ENCODE measurements at places on chromosomes 3 and 15.
A peak's percentile ranks its signal among the peaks of the same experiment; 100 is the strongest.

DNA sequence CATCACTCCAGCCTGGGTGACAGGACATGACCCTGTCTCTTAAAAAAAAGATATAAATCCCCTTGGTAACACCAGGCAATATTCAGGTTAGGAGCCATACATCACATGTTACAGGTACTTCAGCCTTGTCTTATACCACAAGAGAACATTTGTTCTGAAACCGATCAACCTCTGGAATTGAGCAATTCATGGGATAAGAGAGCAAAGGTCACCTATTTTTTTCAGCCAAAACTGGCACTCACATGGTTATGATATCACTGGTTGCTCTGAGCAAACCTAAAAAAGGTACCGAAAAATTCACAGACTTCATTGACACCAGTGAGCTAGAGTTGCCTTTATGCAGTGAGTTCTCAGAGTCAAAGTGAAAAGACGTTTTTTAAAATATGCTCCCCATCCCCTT is 9.1 kb downstream of the SPICE1 start:
- DNase-seq: no peak

DNA sequence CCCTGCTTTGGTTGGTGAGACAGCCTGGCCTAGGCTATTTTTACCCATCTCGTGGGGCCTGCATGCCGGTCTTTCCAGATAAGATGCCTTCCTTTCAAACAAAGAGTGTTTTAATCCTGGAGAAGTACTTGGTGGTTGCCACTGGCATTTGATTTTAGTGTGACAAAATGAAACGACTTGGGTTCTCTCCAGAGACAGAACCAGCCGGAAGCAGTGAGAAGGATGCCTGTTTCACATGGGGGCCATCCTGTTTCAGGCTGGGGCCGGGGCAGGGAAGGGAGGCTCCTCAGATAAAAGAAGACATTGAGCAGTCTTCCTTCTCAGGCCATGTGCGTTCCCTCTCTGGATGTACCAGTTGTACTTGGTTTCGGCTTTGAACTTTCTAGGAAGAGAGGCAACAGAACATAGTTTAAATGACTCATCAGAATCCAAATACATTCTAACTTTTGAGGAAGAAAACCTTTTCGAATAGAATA is 74.9 kb downstream of the TOP2B start:
- no peak for DNase-seq

DNA sequence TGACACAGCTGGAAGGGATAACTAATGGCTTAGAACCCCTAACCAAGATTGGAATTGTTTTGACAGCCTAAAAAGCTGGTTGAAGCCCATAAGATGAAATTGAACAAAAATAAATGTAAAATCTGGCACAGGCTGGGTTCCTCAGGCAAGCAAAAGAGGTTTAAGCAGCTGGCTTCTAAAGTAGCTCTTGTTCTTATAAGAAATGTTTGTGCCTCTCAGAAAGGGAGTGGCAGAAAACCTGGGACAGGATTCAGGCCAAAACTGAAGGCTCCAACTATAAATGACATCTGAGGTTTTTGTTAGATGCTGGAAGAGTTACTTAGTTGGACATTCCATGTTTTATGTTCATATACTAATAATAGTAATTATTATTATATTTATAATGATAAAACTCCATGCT is 378.3 kb downstream of the CNTN4 start:
- DNase-seq: no peak

DNA sequence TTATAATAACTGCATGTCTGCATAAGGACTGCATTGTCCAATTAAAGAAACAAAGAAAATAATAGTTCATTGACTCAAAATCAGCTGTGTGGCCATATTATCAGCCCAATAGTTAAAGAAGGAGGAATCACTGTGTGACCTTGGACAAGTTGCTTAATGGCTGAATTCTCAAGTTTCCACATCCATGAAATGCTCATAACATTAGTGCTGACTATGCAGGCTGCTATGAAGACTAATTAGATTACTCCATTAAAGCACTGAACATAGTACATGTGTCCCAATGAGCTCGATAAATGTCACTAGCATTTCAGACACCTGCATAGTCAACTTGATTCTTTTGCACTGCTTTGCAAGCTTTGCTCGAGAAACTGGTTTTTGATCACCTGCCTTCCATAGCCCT is 111.1 kb upstream of the WNT5A start:
- DNase-seq: no peak

- DNase-seq: no peak
Measured at GRCh38 chr3:27385504-27385903, 16.3 kb upstream of the NEK10 start.

- no peak for DNase-seq
Measured at GRCh38 chr15:101169495-101170071, 82.3 kb downstream of the CHSY1 start.

GRCh38 chr3:132726341-132726823 is 4.2 kb upstream of the NPHP3 start:
- peak; percentile 61 for DNase-seq

- DNase-seq: peak; percentile 88
Measured at GRCh38 chr3:18423401-18424212, 1.5 kb downstream of the SATB1 start.

DNA sequence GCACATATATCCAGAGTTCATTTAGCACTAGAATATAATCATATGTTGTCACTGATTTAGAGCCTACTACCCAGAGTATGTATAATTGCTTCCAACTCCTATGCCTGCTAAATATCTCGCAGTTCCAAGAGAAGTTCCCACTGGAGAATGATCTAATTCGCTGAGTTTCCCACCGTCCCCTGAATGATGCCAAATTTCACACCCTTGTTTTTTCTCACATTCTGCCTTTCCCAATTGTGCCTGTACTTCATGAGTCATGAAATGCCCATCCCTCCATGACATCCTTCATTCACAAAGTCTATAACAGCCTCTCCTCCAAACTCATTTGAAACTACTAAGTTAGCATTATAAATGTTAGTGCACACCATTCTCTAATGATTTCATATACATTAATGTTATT is 177.2 kb downstream of the CBLB start:
- no peak for DNase-seq

- DNase-seq: no peak
Measured at GRCh38 chr15:91461377-91461776, 361.3 kb downstream of the SV2B start.

- DNase-seq: no peak
Measured at GRCh38 chr3:191631496-191631895, 170.5 kb downstream of the PYDC2 start.

GRCh38 chr3:118538187-118538586 is 496.5 kb downstream of the IGSF11 start:
- no peak for DNase-seq

DNA sequence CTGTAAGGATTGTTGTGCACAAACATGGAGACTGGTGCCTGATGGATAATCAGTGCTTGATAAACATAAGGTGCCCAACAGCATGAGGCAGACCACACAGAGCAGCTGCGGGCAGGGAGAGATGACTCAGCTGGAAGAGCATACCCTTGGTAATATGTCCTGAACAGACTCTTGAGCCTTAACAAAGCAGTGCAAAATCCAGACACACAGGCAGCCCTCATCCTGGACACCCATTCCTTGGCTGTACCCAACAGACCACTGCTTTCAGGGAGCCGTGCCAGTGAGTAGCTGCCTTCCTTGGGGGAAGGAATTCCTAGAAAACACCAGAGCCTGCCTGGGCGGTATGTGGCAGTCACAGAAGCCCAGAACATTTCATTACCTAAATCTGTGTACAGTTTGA is 156.2 kb downstream of the CLSTN2 start:
- DNase-seq: no peak

DNA sequence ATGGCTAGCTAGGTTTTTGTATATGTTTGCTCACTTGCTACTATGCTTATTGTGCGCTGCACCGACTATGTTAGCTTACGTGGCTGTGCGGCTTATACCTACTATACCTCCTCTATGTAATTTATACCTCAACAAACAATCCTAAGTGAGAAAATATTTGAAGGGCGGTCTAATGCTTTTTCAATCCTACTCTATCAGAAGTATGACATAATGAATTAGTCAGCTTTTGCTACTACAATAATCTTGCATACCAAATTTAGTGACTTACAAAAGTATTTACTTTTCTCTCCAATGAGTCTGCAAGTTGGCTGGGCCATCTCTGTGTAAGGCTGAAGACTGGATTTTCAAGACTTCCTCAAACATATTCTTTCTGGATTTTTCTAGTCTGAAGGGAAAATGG is 391.2 kb upstream of the NECTIN3 start:
- no peak for DNase-seq

- DNase-seq: no peak
Measured at GRCh38 chr3:7282988-7283387, 422.1 kb downstream of the GRM7 start.

GRCh38 chr15:32694222-32694983 is 23.4 kb upstream of the GREM1 start:
- DNase-seq: no peak

GRCh38 chr15:74226761-74227540 is 9.2 kb upstream of the CCDC33 start:
- no peak for DNase-seq

- DNase-seq: no peak
Measured at GRCh38 chr15:23762026-23762425, 74.9 kb upstream of the NDN start.

GRCh38 chr3:178436773-178437172 is 99.5 kb upstream of the KCNMB2 start:
- peak; percentile 85 for DNase-seq

DNA sequence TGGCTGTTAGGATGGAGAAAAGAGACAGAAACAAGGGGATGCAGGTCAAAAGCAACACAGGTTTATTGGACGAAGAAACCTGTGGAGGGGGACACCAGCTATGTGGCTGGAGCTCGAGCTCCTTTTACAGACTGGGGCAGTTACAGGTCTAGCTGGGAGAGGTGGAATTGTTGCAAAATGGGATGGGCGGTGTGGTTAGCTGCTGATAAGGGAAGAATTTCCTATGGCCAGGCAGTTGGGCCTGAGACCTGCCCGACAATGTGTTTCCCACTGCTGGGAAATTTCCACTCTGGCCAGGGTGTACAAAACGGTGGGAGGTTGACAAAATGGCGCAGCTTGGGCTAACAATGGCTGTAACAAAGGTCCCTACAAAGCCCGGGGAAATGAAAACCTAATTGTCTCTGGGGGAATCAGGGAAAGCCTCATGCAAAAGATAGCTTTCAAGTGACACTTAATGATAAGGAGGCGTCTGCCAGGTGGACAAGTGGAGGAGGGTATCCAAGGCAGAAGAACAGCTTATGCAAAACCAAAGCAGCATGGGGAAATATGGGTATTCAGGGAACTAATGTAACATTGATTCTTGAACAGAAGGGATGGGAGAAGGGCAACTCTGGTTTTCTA is 137.4 kb upstream of the SGO1 start:
- no peak for DNase-seq

DNA sequence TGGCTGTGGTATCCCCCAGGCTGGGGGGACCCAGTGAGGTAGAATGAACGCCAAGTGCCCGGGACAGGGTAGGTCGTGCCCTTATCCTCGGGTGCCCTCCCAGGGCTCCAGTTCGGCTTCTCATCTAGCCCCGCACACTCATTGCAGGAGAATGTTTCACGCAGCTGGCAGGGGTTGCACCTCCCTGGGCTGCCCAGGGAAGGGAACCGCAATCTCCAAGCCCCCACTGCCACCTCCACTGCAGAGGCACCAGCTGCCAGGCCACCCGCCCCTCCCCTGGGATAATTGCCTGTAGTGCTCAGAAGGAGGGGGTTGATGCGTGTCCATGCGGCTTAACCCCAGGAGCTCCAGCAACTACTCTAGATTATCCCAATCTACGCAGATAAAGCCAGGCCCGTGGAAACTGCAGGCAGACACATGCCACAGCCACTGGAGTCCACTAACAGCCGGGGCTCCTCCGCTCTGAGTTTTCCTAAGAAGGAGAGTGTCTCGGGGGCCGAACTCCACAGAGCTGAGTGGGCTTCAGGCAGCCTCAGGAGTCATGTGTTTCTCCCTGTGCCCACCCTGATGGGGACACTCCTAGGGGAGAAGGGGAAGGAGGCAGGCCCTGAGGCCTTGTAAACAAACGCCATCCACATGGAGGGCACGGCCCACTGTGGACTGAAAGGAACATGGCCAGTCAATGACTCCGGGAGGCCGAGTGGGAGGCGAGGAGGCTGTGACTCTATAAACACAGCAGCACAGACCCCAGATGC is 137.2 kb upstream of the IQSEC1 start:
- DNase-seq: no peak

- no peak for DNase-seq
Measured at GRCh38 chr3:139930211-139930610, 4.8 kb upstream of the CLSTN2 start.

DNA sequence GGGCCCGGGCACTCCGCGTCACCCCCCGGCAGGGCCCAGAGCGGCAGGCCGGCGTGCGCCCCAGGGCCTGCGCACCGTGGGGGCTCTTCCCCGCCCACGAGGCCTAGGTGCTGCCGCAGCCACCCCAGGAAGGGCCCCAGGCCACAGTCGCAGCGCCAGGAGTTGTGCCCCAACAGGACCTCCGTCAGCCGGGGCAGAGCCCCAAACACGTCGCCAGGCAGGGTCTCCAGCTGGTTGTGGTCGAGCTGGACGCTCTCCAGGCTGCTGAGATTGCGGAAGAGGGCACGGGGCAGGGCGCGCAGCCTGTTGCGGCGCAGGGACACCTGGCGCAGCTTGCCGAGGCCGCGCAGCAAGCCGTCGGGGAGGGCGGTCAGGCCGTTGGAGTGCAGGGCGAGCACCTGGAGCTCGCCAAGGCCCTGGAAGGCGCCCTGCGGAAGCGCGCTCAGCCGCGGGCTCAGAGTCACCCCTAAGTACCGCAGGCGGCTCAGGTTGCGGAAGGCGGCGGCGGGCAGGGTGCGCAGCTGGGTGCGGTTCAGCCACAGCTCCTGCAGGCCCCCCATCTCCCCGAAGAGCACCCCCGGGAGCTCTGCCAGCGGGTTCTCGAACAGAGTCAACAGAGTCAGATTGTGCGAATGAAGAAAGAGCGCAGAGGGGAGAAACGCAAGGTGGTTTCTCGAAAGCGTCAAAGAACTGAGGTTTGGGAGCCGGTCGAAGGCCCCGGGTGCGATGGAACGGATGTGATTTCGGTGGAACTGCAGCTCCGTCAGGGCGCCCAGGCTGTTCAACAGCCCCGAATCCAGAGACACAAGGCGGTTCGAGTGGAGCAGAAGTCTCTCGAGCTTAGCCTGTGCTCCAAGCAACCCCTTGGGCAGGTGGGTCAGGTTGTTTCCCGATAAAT is 2.0 kb downstream of the GP5 start:
- DNase-seq: no peak

- DNase-seq: no peak
Measured at GRCh38 chr3:48563382-48563918, at the start of gene UCN2. Gene UCN2, minus strand, starts transcription at chr3:48563781. Its CDS starts 657 bp downstream, at chr3:48563124.

DNA sequence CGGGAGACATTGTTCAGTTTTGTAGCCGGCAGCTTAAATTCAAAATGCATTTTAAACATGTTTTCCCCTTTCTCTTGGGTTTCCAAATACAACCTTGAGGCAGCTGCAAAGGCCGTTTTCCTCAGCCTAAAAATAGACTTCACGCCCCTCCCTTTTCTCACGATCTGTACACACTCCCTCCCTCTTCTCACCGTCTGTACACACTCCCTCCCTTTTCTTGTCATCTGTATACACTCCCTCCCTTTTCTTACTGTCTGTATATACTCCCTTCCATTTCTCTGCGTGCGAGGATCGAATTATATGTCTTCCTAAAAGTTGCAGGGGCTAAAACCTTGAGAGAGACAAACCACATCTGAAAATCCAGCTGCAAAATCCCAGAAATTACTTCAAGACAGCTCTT is 8.9 kb downstream of the MUC4 start:
- DNase-seq: no peak

- DNase-seq: no peak
Measured at GRCh38 chr3:159925248-159925647, 63.4 kb upstream of the IL12A start.

- DNase-seq: no peak
Measured at GRCh38 chr15:64763021-64763420, 12.4 kb downstream of the RBPMS2 start.
